Renal pelvis (tissue), 12 donors: ENCODE measurements at places on chromosomes 6 and 20. TPM values are rescaled to one million over a fixed set of nuclear protein-coding genes. Genes with fewer than 3 reads are reported as not detected.
A peak's percentile ranks its signal among the peaks of the same experiment; 100 is the strongest.

Gene IL22RA2
- not detected for polyA plus RNA-seq

GRCh38 chr6:41872147-41872546 lies 23.0 kb downstream of the USP49 start:
- no peak for DNase-seq

DNA sequence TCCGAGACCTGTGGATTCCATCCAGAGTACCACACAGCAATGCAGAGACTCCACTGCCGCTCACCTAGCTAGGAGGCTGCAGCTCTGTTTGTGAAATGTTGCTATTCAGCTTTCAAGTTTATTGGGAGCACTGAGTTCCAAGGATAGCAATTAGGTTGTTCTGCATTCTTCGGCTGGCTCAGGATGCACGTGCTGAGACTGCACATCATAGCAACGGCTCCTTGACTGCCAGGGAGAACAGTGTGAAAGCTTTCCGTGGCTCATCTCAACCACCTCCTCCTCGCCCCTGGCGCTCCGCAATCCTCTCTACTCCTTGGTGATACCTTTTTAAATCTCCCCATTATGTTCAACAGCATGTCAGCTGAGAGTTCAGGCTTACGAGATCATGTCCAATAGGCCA lies 116.6 kb downstream of the TSHZ2 start:
- DNase-seq, result no peak

GRCh38 chr6:118639054-118639964 lies 12.1 kb downstream of the CEP85L start:
- no peak for DNase-seq

GRCh38 chr6:157715728-157716164 lies 107.3 kb upstream of the SNX9 start:
- no peak for DNase-seq

GRCh38 chr6:32073613-32074012 lies 35.4 kb downstream of the CYP21A2 start:
- DNase-seq, result no peak

Gene PSMB8
- 21.2 TPM for polyA plus RNA-seq

Gene SFTA2
- 0.63 TPM for polyA plus RNA-seq

- no peak for DNase-seq
Observed at GRCh38 chr6:35972471-35973367, 51.7 kb downstream of the SLC26A8 start.

GRCh38 chr6:110930781-110931180 lies 27.7 kb upstream of the GTF3C6 start:
- DNase-seq, result no peak

DNA sequence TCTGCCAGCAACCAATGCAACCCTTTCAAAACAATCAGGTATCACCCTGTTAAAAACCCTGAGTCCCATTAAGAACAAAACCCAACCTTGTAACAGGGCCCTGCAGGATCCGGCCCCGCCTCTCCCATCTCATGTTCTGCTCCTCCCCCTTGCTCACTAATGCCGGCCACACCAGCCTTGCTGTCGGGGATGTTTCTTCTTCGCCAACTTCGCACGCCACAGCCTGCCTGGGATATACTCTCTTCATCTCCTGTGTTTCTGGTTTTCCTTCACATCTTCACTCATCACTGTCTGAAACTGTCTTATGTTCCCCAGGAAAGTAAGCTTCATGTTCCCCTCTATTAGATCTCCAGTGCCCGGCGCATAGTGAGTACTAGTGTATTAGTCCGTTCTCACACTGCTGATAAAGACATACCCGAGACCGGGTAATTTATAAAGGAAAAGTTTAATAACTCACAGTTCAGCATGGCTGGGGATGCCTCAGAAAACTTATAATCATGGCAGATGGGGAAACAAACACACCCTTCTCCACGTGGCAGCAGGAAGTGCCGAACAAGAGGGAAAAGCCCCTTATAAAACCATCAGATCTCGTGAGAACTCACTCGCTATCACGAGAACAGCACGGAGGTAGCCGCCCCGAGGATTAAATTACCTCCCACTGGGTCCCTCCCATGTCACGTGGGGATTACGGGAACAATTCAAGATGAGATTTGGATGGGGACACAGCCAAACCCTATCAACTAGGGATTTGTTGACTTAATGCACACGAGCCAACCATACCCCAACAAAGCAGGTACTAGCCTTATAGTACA lies 5.1 kb downstream of the TP53RK start:
- DNase-seq, result peak; percentile 60

Gene DDX27
- 47.0 TPM for polyA plus RNA-seq

Gene CNBD2
- polyA plus RNA-seq, result 1.0 TPM

GRCh38 chr20:7496394-7496991 lies 443.8 kb downstream of the HAO1 start:
- no peak for DNase-seq

DNA sequence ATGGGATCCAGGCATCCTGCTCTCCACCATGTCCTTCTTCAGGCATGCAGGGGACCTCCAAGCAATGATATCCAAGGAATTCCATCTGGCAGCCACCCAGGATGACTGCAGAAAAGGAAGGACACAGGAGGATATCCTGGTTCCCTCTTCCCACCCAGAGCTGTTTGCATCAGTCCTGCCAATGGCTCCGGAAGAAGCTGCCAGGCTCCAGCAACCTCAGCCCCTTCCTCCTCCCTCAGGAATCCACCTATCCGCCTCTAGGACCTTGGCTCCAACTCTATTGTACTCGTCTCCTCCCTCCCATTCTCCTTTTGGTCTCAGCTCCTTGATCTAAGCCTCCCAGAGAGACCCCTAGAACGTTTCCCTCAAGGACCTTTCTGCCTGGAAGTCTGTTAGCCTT lies 733 bp upstream of the PSORS1C2 start:
- no peak for DNase-seq

DNA sequence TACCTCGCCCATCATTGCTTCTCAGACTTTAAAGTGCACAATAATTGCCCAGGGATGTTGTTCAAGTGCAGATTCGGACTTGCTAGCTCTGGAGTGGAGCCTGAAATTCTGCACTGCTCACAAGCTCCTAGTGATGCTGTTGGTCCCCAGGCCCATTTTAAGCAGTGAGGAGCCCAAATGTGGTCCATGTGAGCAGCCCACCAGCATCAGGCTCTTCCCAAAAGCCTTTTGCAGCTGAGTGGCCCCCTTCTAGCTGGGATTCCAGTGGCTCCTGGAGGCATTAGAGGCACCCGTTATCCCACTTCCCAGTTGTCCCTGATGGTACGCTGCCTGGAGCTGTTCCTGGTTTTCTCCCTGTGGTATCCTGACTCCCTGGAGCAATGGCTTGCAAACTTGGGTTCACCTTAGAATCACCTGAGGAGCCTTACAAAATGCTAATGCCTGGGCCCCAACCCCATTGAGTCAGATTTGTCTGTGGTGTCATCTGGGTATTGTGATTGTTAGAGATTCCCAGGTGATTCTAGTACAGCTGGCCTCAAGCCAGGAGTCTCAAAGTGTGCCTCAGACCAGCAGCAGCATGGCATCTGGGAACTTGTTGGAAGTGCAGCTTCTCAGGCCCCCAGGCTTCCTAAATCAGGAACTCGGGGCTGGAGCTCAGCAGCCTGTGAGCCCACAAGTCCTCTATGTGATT lies 186.9 kb upstream of the SLC24A3 start:
- no peak for DNase-seq

Gene TMEM170B
- 8.2 TPM for polyA plus RNA-seq
